A549 (cell line): ENCODE measurements at places on chromosomes 6 and 20. TPM values are rescaled to one million over a fixed set of nuclear protein-coding genes. Genes with fewer than 3 reads are reported as not detected.

PPP1R10 gene
- polyA plus RNA-seq = 25.2 to 28.4 TPM (median 26.4 TPM) in 3 replicates

DNA sequence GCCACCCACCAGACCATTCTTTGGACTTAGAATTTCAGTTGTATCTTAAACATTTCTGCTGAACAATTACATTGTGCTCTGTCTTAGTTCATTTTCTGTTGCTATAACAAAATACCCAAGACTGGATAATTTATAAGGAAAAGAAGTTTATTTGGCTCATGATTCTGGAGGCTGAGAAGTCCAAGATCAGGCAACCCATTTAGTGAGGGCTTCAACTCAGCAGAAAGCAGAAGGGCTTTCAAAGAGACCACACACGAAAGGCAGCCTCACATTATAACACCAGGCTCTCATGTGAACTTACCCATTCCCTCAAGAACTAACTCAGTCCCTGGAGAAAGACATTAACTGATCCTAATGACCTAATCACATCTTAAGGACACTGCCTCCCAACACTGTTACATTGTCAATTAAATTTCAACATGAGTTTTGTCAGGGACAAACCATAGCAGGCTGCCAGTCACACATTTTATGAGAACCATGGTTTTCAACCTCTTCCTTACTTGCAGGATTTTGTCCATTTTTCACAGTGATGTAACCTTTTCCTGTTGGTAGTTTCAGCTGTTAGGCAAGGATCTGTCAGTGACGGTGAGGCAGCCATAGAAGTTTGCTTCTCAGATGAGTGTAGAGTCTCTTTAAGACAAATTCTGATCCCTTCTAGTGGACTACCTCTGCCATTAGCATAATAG, 399.6 kb upstream of the SOX4 start:
- no peak for DNase-seq

DNA sequence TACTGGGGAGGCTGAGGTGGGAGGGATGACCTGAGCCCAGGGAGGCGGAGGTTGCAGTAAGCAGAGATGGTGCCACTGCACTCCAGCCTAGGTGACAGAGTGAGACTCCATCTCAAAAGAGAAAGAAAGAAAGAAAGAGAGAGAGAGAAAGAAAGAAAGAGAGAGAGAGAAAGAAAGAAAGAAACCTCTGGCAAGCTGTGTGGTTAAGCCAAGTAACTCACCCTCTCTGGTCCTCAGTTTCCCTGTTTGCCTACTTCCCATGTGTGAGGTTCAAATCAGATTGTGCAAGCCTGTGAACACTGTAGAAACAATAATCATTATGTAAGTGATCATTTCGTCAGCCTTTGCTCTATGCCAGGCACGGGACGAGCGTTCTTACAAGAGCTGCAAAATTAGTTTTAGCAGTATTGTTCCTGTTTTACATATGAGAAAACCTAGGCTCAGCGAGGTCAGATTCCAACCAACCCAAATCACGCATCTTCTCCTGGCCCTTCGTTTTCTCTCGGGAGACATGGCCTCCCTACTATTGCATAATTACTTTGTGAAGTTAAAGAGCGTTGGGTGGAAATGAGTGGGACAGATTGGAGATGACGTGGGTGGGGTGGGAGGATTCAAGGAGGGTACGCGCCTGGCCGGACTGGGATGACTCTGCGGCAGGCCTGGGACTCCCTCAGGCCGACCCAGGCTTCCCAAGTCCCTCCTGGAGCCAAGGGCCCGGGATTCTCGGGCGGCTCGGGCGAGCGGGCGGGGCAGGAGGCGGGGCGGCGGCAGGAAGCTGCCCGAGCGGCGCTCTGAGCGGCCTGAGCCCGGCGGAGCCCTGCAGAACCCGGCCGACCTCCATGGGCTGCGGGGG, at the start of gene SNX21:
SNX21 (plus strand) TSS at position 770 of the 853 bp plus-strand sequence. CDS start 121 bp downstream, outside the sequence.
- peak; percentile 81 for DNase-seq

GRCh38 chr6:149354009-149354408, 36.5 kb downstream of the TAB2 start:
- DNase-seq = no peak

- no peak for DNase-seq
These were observed 407.8 kb downstream of the CBLN4 start for GRCh38 chr20:55597526-55597925.

POPDC3 gene
- polyA plus RNA-seq = 19.7 to 21.9 TPM (median 19.9 TPM) in 3 replicates

- DNase-seq = no peak
These were observed 97.5 kb downstream of the CDH26 start for GRCh38 chr20:60055740-60056139.

- no peak for DNase-seq
These were observed 95.9 kb downstream of the FYN start for GRCh38 chr6:111777357-111777756.

DNA sequence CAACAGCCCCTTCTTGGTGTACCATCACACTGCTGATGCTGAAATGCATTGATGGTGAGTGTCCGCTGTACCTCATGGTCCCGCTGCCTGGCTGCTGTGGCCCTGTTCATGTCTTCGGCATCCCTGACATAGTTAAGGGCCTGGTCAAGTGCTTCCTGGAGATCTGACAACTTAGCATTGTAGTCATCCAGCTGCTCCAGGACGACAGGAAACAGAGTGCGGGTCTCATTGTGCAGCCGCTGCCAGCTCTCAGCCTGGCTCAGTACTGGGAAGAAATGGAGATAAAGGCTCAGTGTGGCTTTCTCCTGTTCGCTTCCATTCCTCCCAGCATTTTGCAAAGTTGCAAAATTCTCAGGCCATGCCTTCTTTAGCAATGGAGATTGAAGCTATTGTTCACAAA, 81.8 kb downstream of the LAMA4 start:
- DNase-seq = no peak

DNA sequence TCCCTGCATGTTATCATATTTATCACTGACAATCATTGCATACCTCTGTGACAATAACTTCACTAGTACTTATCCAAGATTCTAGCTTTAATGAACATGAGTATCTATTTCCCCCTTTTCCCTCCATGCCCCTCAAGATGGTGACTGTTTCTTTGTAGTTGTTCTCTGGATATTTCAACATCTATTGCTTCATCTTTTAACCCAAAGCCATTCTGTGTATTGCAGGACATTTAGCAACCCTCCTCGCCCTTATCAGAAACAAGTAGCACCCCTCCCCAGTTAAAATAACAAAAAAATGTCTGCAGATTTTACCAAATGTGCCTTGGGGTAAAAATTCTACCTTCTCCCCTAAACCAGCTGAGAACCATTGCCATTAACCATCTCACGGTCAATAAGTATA, 979.8 kb upstream of the MANEA start:
- no peak for DNase-seq

- peak; percentile 35 for DNase-seq
These were observed 496 bp upstream of the BEND3 start for GRCh38 chr6:107115695-107116327.

MCHR2 gene
- polyA plus RNA-seq = not detected in 3 replicates

DNA sequence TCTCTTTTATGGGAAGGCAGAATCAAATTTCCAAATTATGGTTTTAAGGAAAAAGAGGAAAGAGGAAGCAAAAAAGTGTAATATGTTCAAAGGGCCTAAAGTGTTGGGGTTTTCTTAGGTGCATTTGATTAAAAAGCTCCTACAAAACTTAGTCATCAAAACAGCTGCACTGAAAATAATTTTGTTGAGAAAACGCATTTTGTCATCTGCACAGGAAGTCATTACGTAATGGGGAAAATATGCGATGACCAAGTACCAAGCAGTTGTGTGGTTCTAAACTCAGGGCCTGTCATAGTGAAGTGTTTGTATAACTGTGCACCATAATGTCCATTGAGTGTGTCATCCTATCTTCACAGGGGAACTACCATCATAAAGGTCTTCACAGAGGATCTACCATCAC, 15.6 kb downstream of the HAO1 start:
- no peak for DNase-seq

DNA sequence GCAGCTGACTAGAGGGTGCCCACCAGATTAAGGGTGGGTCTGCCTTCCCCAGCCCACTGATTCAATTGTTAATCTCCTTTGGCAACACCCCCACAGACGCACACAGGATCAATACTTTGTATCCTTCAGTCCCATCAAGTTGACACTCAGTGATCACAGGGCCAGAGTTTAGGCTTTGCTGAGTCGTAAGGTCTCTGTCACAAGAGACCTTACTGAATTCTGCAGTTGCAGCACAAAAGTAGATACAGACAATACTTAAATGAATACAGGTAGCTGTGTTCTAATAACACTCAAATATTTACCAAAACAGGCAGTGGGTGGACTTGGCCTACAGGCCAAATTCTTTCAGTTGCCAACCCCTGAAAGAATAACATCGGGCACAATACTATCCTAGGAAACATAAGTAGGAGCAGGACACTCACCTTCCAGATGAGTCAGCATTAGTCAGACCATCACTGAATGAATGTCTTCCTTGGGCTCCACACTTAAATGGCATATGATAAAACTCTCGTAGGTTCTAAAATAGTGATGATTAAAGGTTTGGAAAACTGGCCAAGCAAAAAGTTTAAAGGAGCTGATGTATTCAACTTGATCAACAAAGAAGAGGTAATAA, 190.0 kb downstream of the UBE3D start:
- peak; percentile 51 for DNase-seq

GRCh38 chr6:3808759-3809514, 40.2 kb upstream of the FAM50B start:
- DNase-seq = peak; percentile 85

GRM1 gene
- 0.03 to 0.05 TPM in 2 of 3 replicates, not detected in the other for polyA plus RNA-seq

GRCh38 chr6:134529305-134529704, 211.4 kb upstream of the SGK1 start:
- no peak for DNase-seq

TP53TG5 gene
- not detected in 3 replicates for polyA plus RNA-seq

GRCh38 chr6:17033746-17034145, 68.1 kb upstream of the STMND1 start:
- DNase-seq = no peak

ZC2HC1B gene
- not detected in 3 replicates for polyA plus RNA-seq

LAMA5 gene
- polyA plus RNA-seq = 196 to 212 TPM (median 202 TPM) in 3 replicates

DNA sequence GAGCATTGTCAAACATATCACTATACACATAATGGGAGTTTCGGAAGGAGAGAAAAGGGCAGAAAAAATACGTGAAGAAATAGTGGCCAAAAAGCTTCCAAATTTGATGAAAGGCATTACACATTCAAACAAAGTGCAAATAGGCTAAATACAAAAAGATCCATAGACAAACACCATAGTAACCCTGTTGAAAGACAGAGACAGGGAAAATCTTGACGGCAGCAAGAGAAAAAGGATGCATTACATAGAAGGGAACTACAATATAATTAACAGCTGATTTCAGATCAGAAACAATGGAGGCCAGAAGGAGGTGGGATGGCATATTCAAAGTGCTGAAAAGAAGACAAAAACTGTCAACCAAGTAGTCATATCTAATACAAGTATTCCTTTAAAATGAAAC, 170.8 kb downstream of the MRPL14 start:
- no peak for DNase-seq

DNA sequence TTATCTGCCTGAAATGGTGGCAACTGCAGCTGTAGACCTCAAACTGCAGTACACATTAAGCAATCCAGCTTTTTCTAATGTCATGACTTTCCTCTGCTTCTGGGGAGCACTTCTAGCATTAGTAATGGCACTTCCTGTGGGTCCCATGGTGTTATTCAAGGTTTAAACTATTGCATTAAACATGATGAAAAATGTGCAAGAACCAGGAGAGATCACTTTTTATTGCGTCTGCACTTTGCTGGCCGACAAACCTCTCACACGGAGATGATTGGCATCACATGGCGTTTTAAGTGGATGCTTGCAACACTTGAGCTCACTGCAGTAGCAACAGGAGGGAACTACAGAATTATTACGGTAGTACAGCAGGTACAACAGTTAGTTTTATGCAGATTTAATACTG, 148.4 kb downstream of the HIVEP2 start:
- no peak for DNase-seq

DNA sequence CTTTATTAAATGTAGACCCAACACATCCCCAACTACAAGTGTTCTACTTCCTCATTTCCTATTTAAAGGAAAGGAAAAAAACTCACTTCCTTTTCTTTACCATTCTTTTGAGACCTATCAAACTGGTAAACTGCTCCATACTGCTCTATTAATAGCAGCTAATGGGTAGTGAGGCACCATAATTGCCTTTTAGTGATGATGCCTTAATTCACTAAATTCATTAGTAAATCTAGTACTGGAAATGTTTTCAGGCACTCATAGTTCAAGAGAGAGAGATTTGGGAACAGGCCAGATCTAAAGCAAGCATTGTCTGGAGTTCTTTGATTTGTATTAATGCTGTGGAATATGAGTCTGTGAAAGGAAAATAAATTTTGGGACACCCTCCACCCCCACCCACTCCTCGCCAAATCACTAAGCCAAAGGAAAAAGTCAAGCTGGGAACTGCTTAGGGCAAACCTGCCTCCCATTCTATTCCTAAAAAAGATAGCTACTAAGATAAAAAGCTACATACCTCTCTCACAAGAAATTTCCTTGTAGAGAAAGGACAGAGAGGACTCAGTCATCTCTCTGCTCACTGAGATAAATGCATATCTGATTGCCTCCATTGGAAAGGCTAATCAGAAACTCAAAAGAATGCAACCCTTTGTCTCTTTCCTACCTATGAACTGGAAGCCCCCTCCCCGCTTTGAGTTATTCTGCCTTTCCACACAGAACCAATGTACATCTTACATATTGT, 13.6 kb upstream of the IBTK start:
- DNase-seq = no peak

- DNase-seq = no peak
These were observed 6.9 kb downstream of the TGM6 start for GRCh38 chr20:2387580-2387979.

GRCh38 chr20:38729767-38730166, 5.5 kb downstream of the SLC32A1 start:
- no peak for DNase-seq

SMIM8 gene
- 2.8 to 3.1 TPM (median 2.9 TPM) in 3 replicates for polyA plus RNA-seq

DNA sequence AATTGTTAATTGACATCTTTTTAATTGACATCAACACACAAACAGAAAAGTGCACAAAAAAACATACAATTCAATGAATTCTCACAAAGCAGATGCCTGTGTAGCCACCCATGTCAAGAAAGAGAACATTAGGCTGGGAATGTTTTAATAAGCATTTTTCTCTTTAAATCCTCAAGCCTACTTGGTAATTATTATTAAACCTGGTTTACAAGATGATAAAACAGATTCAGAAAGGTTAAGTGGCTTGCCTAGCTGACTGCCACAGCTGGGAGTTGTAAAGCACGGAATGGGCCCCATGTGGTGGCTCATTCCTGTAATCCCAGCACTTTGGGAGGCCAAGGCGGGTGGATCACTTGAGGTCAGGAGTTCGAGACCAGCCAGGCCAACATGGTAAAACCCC, 90.0 kb upstream of the AKAP12 start:
- no peak for DNase-seq

DNA sequence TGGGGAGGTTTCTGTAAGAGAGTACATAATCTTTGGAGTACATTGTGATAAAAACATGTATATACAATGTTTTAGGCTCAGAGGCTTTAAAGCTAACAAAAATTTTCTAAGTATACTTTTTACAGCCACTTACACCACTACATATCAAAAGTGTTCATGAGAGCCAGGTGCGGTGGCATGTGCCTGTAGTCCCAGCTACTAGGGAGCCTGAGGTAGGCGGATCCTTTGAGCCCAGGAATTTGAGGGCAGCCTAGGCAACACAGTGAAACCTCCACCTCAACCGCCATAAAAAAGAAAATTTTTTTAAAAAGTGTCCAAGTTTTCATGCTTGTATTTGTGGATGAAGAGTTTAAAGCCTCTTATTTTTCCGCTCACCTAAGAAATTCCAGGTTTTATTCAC, 22.5 kb downstream of the SNX3 start:
- DNase-seq = no peak

- no peak for DNase-seq
These were observed 97.9 kb downstream of the ZDHHC14 start for GRCh38 chr6:157478926-157479325.

GRCh38 chr6:12472601-12473038, 182.5 kb downstream of the EDN1 start:
- no peak for DNase-seq

GRCh38 chr6:135085700-135086413, 31.2 kb upstream of the HBS1L start:
- DNase-seq = no peak
